ENCODE measurements at places on chromosomes 7 and 10. TPM values are rescaled to one million over a fixed set of nuclear protein-coding genes. Genes with fewer than 3 reads are reported as not detected.
A peak's percentile ranks its signal among the peaks of the same experiment; 100 is the strongest.

DNA sequence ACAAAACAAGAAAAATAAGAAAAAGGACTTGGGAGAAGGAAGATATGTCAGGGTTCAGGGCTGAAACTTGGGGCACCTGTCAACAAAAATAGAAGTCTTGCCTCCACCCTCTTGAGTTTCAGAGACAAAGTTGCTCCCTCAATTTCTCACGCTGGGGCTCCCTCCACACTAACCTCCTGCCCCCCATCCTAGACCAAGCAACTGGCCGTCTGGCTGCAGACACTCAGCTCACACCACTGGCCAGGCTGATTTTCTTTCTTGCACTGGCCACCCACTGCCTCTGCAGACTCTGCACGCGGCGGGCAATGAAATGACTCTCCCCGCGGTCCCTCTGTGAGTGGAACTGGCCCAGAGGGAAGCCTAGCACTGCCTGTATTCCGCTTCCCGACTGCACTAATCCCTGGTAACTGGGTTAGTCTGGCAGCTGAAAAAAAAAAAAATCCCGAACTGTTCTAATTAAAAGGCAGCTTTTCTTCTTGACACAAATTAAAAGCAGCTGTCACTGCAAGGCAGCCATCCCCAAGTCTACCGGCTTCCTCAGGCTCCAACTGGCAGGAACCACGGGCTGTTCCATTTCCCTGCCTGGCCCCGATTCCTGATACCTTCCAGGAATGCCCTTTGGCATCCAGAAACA lies 83.5 kb downstream of the SPDYE5 start:
- no peak for DNase-seq

- DNase-seq = no peak
Measured at GRCh38 chr10:132544744-132545658, 7.4 kb downstream of the INPP5A start.

- DNase-seq = no peak
Measured at GRCh38 chr10:11697718-11698527, 44.3 kb upstream of the ECHDC3 start.

DNA sequence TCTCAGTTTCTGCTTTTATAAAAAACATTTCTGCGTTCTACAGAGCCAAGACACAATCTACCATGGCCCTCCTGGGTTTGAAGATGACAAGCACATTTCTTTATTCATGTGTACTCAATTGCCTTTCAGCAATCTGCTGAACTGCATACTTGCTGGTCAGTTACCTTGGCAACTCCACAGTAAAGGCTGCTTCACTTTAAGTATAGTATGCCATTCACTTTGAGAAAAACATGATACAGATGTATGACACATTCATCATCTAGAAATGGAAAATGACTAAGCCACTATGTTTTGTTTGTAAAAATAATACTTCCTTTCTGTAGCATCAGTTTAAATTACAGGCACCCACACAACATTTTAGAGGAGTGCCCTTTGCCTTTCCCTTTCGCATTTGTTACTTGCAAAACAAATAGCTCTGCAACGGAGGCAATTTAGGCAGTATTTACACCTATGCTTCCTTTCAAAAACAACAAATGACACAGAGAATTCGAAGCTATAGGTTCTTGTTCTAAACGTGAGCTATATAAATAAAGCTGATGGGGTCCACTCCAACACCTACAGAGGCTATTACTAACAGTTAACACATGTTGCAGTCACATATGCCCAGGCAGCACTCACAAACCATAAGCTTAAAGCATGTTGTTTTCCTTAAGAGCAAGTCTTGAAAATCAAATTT lies 23.5 kb downstream of the SGCE start:
- peak; percentile 70 for DNase-seq

- DNase-seq = no peak
Measured at GRCh38 chr7:27162561-27163287, 2.6 kb downstream of the HOXA9 start.

OGDHL gene
- total RNA-seq = 35.4 TPM

OPALIN gene
- not detected for total RNA-seq

PIK3CG gene
- total RNA-seq = not detected

Measured in cardiac muscle cell (in vitro differentiated cells and primary cell).